Sigmoid colon (tissue), 7 donors: ENCODE measurements at places on chromosomes 12 and 14. TPM values are rescaled to one million over a fixed set of nuclear protein-coding genes. Genes with fewer than 3 reads are reported as not detected.

GRCh38 chr14:91140672-91141071, 26.8 kb downstream of the DGLUCY start:
- DNase-seq = no peak

The ASB2 gene
- total RNA-seq = 154 TPM

GRCh38 chr12:89831310-89832095, 122.9 kb upstream of the ATP2B1 start:
- no peak for DNase-seq

DNA sequence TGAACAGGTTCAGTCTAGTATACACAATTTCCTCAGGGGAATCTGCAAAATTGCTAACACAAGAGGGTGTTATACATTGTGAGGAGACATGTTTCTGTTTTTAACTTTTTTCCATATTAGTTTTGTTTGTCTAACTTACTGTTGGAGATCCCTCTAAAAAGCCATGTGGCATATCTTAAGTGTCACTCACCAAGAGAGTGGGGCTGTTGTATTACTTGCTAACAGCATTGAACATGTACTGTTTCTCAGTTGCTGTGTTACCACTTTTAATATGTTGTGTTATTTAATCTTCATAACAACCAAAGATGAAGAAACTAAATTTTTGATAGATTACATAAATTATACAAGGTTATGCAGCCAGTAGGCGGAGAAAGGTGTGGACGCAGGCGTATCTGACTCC, 154.3 kb upstream of the NPAS3 start:
- no peak for DNase-seq

GRCh38 chr12:45268672-45269411, 52.9 kb downstream of the ANO6 start:
- DNase-seq = peak; percentile 86
